ENCODE measurements at places on chromosomes 11 and 22.

DNA sequence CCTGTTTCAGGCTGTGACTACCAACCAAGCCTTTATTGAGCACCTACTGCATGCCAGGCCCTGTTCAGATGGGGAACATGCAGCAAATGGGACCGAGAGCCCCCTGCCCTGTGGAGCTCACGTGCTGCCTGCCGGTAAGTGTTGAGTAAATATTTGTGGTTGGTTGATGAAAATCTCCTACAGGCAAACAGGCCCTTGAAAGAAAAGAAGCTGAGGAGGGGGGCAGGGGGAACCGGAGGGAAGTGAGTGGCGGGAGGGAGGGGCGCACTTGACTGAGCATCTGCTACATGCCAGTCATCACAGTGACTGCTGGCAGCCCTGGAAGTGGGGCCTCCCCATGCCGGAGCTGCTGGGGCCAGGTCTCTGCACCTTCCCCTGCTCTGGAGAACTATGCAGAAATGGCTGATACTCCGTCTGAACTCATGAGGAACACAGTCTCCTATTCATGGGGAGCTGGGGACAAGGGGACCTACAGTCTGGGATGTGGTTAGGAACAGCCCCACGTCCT, 34.2 kb downstream of the MACROD1 start:
- DNase-seq: no peak

DNA sequence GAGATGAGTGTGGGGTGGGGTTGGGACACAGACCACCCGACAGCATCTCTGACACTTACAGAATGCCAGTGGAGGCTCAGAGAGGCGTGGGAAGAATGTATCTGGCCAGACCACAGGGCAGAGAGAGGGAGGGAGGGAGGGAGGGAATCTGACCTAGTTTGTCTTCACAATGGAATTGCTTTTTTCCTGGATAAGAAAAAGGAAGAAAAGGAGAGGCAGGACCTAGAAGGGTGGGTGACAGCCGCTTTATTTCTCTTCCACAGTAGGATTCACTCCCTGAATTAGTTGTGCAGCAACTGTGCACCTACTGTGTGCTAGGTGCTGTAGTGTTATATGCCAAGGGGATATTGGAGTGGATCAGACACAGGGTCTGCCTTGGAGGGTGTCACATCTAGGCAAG, 3.7 kb downstream of the KCNK4 start:
- no peak for DNase-seq

DNA sequence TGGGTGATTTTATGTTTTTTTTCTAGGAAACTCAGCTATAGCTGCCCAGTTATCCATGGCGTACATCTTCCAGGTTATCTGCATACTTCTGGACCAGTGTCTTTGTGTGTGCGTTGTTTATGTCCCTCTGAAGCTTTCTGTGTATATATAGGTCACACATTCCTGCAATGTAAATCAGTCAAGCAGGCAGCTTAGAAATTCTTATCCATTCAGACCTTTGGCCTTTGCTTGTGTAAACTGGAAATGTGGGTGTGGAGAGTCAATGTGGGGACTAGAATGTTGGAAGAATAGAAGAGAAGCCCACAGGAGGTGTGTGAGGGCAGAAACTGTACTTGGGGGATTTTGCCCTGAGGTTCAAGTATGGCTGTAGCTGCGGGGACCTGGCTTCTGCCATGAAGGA, 51.7 kb downstream of the BARX2 start:
- no peak for DNase-seq

DNA sequence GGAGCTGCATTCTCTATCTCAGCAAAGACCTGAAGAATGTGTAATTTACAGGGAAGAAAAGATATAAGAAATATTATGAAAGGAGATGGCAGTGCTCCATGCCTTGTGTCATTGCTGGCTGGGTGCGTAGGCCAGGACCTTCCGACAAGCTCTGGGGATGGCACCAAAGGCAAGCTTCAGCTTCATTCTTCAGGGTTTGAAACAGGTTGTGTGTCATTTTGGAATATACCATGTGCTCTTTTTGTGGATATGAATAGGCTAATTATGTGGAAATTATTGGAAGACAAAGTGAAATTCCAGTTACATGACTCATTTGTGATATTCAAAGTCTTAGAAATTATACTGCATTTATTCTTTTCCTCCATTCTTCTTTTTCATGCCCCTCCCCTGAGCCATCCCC, 5.7 kb upstream of the KIRREL3 start:
- DNase-seq: no peak

- no peak for DNase-seq
Measured at GRCh38 chr11:60589611-60590010, 74.4 kb downstream of the MS4A13 start.

DNA sequence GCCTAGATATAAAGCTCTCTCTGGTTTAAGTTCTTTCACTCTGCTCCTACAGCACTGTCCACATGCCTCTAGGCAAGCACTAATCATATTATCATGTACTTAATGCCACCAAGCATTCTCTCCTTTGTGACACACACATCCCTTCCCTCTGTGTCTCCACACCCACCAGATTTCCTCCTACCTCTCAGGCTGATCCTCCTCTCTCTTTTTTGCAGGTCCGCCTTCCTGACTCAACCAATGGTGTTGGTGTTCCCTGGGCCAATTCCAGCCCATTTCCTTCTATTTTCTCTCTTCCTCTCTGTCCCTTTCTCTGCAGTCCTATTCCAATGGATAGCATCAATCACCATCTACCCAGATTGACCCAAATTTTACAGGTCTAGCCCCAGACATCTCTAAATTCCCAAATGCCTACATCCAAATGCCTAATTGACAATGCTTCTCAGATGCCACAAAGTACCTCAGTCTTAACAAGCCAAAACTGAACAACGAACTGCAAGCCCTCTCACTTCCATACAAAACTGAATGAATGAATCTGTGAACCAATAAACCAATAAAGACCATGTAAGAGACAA, 504 bp upstream of the ZNF215 start:
- DNase-seq: no peak

GRCh38 chr11:19779740-19780139, 67.1 kb downstream of the NAV2 start:
- DNase-seq: no peak

DNA sequence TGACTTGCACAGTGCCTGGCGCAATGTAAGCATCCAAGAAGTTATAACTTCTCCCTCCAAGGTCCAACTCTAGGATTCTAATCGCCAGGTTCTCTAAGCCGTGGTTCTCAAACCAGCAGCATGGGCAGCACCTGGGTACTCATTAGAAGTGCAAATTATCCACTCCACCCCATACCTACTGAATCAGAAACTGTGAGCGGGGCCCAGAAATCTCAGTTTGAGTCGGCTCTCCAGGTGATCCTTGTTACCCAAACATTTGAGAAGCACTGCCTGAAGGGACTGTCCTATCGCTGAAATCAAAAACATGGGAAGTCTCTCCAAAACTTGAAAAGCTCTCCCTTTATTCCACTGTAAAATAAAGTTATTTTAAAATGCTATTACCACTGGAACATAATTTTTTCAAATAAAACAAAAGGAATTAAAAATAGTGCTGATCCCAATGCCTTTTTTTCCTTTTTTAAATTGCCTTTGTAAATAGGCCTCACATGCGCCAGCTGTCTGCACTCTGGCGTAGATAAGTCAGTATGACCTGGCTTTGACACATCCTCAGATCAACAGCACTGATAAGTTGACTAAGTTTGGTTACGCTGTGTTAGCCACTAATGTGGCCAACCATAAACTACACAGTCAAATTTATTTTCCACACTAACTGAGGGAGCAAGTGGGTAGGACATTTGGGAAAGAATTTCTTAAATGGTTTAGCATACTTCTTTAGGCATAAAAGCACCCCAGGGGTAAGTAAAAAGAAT, 8.4 kb upstream of the CTR9 start:
- DNase-seq: no peak

GRCh38 chr11:66604155-66604554, 11.2 kb downstream of the CCS start:
- DNase-seq: no peak

DNA sequence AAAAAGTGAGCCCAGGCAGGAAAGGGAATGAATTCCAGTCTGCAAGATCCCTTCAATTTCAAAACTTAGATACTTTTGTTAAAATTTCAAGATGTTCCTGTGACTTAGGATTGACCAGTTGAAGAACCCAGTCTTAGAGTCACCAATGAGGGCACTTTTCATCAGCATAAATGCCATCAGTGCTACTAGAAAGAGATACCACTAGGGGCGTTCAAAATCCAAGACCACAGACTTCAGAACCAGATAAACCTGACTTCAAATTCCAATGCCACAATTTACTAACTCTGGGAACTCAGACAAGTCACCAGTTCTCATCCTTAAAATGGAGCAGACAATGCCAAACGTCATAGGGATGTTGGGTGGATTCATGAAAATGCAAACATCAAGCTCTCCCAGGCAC, 523.2 kb downstream of the BUD13 start:
- no peak for DNase-seq

GRCh38 chr22:36052505-36052941, 23.9 kb upstream of the RBFOX2 start:
- no peak for DNase-seq

GRCh38 chr11:83122050-83122449, 34.9 kb upstream of the PCF11 start:
- DNase-seq: no peak

DNA sequence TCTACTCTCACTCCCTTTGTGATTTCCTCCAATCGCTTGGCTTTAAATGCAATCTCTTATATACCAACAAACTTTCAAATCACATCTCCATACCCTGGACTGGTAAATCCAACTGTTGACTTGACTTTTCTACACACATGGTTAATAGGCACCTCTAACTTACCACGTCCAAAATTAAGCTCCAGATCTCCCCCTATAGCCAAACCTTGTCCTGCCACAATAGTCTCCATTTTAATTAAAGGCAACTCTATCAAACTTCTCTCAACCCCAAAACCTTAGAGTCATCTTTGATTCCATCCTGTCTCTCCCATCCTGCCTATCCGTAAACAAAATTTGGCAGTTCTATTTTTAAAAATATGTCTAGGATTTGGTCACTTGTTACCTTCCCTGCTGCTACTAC, 141.8 kb upstream of the DDI1 start:
- DNase-seq: no peak

GRCh38 chr22:31148953-31149627, 8.8 kb upstream of the PLA2G3 start:
- DNase-seq: no peak
